ENCODE measurements at places on chromosomes 2 and 18.

DNA sequence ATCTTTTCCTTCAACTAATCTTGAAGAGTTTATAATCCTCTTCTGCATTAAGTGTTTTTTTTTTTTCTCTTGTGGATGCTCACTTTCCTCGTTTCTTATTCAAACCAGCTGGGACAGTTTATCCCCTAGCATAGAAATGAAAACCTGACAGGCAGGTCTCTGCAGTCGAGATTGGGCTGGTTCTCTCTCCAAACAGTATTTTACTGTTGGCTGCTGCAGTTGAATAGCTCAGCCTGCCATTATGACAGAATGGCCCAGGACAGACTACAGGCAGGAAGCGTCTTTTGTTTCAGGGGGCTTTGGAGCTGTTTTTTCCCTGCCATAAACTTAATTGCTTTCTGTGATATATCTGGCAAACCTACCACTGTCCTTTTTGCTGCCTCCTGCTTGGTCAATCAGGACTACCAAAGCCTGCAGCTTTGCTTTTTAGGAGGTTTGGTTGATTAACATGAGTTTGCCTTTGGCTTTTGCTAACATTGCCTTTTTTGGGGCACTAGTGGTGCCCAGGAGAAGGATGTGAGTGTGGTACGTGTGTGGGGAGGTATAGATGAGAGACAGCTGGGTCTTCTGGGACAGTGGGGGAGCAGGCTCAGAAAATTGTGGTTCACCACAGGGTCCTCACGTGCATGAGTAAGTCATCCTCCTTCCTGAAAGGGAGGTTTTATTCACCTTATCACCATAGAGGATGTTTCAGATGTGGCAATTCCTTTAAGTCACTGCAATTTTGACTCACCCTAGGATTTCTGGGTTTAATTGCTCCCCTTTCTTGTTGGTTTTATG, 128.7 kb downstream of the LYPD6B start:
- DNase-seq: peak; percentile 23

DNA sequence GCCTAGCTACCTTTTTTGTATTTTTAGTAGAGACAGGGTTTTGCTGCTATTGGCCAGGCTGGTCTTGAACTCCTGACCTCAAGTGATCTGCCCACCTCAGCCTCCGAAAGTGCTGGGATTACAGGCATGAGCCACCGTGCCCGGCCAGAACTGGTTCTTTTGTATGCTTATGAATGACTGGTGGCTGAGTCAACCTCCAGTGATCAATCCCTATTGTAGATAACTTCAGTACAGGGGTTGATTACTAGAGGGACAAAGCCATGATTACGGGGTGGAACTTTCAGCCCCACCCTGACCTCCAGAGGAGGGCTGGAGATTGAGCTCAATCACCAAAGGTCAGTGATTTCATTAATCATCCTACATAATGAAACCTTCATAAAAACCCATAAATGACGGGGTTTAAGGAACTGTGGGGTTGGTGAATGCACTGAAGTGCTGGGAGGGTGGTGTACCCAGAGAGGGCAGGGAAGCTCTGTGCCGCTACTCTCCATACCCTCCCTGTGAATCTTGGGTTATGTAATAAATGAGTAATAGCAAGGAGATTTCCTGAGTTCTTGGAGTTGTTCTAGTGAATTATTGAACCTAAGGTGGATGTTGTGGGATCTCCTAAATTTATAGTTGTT, 281.8 kb upstream of the CXCR4 start:
- DNase-seq: no peak

DNA sequence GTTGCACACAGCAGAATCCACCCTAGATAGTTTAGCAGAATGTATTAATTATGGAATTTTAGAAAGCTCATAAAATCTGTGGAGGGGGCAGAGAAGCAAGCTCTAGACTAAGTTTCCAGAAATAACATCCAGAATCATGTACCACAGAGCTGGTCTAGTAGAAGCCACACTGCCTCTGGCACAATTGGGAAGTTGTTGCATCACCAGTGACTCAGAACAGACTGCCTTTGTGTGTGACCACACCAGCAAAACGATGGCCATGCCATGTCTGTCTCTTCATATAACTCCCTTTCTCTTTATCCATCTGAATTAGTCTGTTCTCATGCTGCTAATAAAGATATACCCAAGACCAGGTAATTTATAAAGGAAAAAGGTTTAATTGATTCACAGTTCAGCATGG, 158.9 kb downstream of the CCDC148 start:
- no peak for DNase-seq

GRCh38 chr2:102423368-102423767, 408 bp downstream of the IL18RAP start:
- no peak for DNase-seq

GRCh38 chr18:13998571-13998970, 83.2 kb upstream of the MC2R start:
- DNase-seq: no peak

GRCh38 chr18:24220318-24220688, 81.4 kb downstream of the CABYR start:
- DNase-seq: no peak

DNA sequence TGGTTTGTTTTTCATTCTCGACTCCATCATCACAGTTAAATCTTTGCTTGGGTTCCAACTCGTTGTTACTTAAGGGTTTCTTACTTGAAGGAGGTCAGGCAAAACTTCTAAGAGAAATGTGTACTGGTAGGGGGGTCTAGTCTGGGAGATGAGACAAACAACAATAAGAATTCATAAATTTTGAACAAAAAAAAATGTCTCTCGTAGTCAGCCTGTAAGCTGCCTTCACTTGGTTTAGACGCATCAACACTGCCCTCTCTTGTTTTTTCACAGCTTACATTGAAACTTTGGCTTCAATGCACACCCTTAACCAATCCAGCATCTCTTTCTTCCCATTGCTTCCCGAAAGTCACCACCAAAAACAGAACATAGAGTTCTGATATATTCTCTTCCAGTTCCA, 576.4 kb upstream of the PIK3C3 start:
- no peak for DNase-seq

DNA sequence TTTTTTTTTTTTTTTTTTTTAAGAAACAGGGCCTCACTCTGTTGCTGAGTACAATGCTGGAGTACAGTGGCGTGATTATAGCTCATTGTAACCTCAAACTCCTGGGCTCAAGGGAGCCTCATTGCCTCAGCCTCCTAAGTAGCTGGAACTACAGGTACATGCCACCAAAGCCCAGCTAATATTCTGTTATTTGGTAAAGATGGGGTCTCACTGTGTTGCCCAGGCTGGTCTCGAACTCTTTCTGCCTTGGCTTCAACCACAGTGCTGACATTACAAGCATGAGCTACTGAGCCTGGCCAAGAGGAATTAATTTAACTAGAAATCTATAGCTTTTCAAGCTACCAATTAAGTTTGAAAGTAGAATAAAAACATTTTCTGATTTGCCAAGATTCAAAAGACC, 27.8 kb downstream of the DYM start:
- no peak for DNase-seq

GRCh38 chr2:178220814-178221213, 26.5 kb downstream of the OSBPL6 start:
- DNase-seq: no peak

GRCh38 chr2:96524482-96525210, 11.9 kb upstream of the ARID5A start:
- no peak for DNase-seq

DNA sequence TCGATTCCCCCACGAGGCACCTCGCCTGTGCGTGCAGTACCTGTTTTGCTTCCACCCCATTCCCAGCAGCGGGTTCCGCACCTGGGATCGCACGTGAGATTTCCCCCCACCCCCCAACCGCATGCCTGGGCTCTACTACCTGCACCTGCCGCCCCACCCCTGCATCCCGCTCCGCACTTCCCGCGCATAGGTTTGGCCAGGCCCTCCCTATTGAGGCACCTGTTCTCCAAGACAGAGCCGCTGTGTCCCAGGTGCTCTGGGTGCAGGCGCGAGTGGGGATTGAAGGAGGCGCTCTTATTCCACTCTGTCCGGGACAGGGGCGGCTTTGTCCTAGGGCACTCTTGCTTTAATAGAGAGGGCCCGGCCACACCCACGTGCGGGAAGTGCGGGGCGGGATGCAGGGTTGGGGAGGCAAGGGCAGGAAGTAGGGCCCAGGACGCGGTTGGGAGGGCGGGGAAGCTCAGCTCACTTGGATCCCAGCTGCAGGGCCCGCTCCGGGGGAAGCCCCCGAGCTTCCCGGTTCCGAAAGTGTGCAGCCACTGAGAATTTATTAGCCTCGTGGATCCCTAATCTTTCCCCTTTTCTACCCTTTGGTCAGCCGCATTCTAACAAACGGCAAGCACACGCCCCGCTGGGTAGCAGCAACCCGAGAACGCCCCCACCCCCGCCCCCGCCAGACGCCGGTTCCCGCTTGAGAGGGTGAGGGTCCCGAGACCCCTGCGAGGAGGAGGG, 670 bp upstream of the MOCOS start:
- DNase-seq: no peak

- DNase-seq: no peak
Measured at GRCh38 chr2:32464431-32464830, 107.6 kb downstream of the BIRC6 start.

GRCh38 chr2:126901459-126901858, 2.8 kb downstream of the TEX51 start:
- no peak for DNase-seq

- no peak for DNase-seq
Measured at GRCh38 chr2:16657671-16658070, 8.0 kb downstream of the CYRIA start.

DNA sequence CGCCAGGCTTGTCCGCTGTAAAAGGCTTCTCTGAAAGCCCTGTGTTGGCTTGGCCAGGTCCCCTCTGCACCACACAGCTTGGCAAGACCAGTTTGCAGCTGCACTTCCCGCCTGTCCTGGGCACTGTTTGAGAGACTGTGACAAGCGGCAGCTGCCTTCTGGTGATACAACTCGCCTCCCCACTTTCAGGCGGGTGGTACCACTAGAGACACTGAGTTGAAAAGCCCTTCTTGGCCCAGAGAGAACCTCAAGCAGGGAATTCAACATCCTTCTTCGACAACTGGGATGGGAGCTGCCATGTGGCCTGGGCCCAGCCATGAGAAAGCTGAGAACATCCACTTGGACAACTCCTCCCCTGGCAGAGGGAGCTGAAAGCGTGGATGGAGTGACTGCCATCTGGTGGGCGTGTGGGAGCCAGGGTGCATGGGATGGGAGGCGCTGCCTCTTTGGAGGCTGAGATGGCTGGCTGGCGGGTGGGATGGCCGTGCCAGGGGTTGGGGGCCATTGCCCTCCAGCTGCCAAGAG, 125.5 kb upstream of the REV1 start:
- DNase-seq: no peak

DNA sequence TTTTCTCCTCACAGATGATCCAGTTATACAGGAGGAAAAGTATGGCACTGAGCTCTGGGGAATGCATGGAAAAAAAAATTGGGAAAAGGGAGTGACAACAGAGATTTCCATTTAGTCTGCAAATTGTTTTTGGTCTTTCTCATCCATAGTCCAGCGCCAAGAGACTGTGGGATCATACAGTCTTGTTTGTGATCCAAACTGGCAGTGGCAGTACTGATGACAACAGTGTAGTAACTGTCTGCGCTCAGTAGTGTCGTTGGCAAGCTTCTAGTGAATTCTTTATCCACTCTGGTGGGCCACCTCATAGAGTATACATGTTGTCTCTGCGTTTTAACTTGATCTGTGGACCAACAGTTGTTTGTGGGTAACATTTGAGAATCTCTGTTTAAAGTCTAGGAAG, 37.9 kb downstream of the GALNT1 start:
- DNase-seq: no peak

- no peak for DNase-seq
Measured at GRCh38 chr2:56337342-56337741, 153.6 kb downstream of the CCDC85A start.

DNA sequence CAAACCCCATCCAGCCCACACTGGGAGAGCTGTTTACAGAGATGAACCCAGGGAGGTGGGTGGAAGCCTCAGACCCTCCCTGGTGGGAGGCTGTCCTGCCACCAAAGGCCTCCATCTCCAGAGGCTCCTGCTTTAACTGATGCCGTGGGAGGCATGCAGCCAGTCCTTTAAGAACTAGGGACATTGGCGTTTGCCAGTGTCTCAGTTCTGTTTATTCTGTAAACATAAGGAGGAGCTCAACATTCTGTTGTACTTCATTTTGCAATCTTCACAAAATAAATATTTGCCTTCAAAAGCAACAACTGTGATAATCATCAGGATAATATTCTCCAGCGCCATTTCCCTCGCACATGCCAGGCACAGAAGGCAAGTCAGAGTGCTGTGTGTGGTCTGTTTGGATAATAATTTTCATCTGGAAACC, 6.8 kb downstream of the EDAR start:
- DNase-seq: no peak
